ENCODE measurements at places on chromosomes 13 and 19.

- no peak for DNase-seq
Observed at GRCh38 chr13:112445411-112446271, 69.5 kb downstream of the SPACA7 start.

DNA sequence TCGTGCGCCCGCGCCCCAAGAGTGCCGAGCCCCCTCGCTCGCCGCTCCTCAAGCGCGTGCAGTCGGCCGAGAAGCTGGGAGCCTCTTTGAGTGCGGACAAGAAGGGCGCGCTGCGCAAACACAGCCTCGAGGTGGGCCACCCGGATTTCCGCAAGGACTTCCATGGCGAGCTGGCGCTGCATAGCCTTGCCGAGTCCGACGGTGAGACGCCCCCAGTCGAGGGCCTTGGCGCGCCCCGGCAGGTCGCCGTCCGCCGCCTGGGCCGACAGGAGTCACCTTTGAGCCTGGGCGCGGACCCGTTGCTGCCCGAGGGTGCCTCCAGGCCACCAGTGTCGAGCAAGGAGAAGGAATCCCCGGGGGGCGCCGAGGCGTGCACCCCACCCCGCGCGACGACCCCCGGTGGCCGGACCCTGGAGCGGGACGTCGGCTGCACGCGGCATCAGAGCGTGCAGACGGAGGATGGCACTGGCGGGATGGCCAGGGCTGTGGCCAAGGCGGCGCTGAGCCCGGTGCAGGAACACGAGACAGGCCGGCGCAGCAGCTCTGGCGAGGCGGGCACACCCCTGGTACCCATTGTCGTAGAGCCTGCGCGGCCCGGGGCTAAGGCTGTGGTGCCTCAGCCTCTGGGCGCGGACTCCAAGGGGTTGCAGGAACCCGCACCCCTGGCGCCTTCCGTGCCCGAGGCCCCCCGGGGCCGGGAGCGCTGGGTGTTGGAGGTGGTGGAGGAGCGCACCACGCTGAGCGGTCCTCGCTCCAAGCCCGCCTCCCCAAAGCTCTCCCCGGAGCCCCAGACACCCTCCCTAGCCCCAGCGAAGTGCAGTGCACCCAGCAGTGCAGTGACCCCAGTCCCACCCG lies 7.1 kb downstream of the DNASE2 start:
- no peak for DNase-seq

- DNase-seq = no peak
Observed at GRCh38 chr13:102650444-102650843, 44.4 kb downstream of the METTL21C start.

- DNase-seq = no peak
Observed at GRCh38 chr19:15247107-15248014, 15.1 kb upstream of the EPHX3 start.

- peak; percentile 31 for DNase-seq
Observed at GRCh38 chr19:51473009-51473707, 5.2 kb upstream of the CEACAM18 start.

DNA sequence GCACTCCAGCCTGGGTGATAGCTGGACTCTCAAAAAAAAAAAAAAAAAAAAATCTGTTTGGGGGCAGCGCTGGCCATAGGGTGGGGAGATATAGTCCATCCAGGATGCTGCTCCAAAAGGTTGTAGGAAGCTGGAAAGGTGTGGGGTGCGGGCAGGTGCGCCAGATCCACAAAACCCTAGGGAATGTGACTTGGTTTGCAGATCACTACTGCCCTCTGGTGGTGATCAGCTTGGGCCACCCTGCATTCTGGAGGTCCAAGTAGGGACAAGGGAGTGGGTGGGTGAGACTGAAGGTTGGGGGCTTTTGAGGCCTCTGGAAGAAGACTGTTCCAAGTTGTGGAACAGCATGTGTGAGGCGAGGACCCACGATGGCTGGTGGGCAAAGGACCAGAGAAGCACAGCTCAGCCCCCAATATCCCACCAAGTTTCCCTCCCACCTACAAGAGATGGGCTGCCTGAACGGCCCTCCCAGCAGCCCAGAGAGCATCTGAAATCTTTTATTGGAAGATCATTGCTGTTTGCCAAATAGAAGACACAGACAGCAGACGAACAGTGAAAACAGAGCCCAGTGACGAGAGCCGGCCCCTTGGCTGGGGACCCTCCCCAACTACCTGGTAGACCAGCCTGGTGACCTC lies 10.4 kb upstream of the TYK2 start:
- peak; percentile 38 for DNase-seq

DNA sequence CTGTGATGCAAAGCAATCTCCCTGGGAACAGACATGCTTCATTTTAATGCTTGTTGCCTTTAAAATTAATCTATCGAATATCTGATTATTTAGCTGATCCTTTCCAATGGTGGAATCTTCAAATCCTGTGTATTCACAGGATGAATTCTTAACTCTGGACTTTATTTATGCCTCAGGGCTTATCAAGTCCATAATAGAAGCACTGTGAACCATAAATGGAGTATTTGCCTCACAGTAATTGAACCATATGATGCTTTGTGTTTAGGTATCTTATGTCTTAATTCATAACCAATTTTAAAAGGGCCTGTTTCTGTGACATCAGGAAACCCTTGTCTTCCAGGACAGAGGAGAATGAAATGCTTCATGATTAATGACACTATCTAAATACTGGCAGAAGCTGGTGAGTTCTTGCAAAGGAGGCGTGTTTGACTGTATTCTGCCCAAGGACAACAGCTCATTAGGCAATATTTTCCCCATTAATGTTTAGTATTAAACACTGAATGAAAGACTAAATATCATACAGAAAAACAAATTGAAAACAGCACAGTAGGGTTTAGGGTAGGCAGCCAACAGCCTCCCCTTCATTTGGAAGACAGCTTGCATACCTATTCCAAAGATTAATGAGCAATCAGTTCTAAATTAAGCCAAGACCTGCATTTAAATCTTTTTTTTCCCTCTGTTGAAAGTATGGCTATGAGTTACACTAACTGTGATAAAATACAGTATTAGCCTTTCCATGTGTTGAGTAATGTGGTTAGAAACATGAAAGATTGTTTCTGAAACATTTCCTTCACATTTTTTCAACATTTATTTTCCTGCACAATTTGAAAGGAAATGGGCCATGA lies 709.4 kb downstream of the PCDH9 start:
- no peak for DNase-seq

DNA sequence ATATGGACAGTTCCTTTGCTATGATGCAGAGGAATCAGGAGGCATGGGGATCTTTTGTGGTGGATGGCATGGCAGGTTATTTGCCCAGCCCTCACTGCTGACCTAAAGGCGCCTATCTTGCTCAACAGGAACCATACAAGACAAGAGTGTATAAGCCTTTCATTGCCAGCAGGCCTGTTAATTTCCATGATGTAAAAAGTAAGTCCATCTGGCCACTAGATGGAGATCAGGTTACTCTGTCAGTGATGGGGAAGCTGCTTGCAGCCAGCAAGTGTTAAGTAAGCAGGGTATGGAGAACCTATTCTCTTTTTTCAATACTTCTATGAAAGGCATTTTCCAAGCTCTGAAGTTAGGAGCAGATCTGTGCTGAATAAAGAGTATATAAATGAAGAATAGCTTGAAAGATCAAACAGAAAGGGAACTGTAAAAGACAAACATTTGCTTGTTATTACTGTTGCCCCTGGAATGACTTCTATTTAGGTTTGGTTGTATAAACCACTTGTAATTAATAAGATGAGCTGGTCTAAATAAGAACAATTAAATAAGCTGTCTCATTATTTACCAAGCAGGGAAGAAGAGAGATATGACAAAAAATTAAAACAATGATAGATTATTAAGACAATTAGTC lies 210.9 kb downstream of the RGCC start:
- peak; percentile 66 for DNase-seq

GRCh38 chr13:34628209-34628682 lies 313.8 kb upstream of the NBEA start:
- DNase-seq = no peak

Data from NCI-H1092 (cell line).